CD4-positive, CD25-positive, alpha-beta regulatory T cell (primary cell): ENCODE measurements at places on chromosomes 12 and 14.

DNA sequence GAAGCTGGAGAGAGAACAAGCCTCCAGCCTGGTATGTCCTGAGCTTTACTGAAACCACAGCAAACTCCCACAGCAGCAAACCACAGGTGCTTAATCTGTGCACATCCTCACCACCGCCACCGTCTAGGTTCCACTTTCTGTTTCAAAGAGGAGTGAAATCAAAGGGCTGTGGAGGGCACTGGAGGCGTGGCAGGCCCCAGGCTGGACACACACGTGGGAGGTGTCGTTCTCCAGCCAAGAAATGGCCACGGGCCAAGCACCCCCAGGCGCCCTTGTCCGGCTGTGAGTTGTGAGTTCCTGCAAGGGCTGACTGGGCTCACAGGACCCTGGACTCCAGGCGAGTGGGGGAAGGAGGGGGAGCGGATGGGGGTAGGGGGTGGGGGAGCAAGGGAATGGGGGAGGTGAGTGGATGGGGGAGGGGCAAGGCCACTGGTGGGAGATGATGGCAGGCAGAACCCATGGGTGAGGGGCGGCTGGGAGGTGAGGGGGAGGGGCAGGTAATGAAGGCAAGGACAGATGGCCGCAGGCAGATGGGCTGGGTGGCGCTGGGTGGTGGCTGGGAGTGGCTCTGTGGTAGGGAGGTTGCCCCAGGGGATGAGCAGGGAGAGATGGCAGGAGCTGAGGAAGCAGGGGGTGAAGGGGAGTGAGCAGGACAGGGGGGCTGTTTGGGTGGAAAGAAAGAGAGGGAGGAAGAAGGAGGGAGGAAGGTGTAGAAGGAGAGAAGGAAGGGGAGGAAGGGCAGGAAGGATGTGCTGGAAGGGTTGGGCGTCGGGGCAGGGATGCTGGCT lies 86.7 kb downstream of the NCOR2 start:
- DNase-seq = no peak

GRCh38 chr12:1457901-1458300 lies 136.5 kb downstream of the FBXL14 start:
- no peak for DNase-seq

DNA sequence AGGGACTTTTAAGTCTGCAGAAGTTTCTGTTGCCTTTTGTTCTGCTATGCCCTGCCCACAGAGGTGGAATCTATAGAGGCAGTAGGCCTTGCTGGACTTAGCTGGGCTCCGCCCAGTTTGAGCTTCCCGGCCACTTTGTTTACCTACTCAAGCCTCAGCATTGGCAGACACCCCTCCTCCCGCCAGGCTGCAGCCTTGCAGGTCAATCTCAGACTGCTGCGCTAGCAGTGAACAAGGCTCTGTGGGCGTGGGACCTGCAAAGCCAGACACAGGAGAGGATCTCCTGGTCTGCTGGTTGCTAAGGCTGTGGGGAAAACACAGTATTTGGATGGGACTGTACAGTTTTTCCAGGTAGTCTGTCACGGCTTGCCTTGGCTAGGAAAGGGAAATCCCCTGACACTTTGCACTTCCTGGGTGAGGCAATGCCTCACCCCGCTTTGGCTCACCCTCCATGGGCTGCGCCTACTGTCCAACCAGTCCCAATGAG lies 43.7 kb downstream of the CCDC59 start:
- DNase-seq = no peak

- no peak for DNase-seq
Measured at GRCh38 chr12:98893675-98894411, 248.8 kb downstream of the APAF1 start.

- no peak for DNase-seq
Measured at GRCh38 chr14:76376878-76377734, 1.2 kb downstream of the ESRRB start.

- no peak for DNase-seq
Measured at GRCh38 chr14:69643430-69644200, 32.2 kb downstream of the SUSD6 start.

DNA sequence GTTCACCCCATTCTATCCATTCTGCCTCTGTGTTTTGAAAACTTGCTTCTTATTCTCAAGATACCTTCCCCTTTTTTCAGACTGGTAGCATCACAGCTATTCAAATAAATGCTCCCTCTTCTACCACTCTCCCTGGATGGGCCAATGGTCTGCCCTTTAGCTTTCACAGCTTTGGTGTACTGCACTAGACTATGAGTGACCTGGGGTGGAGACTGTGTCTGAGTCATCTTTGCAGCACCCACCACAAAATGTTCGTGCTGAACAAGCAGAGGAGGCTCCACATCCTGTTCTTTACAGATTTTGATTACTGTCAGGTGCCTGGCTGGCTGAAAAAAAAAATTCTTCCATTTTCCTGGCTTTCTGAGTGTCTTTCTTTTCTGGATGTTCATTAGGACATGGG lies 1104.1 kb upstream of the TMEM132C start:
- peak; percentile 52 for DNase-seq
